ENCODE measurements at places on chromosomes 5 and 9.

GRCh38 chr5:66829826-66830225, 233.6 kb downstream of the MAST4 start:
- no peak for DNase-seq

DNA sequence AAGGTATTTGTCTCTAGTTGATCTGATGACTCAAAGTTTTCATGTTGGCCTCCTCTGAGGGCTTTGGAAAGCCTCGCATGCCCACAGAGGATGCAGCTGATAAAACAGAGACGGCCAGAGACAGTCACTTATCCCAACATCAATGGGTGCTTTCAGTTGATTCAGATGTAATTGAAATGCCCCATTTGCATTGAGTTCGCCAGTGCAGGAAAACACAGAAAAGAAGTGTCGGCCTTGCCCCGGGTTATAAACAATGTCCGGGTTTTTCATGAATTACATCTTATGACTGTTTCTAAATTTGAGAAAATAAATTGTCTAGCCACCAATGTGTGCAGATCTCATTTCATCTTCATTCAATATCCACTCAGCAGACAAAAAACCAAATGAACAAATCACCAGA, 42.2 kb upstream of the ICE1 start:
- no peak for DNase-seq

- DNase-seq: no peak
Observed at GRCh38 chr5:124650951-124651662, 95.3 kb downstream of the ZNF608 start.

- no peak for DNase-seq
Observed at GRCh38 chr5:99644822-99645221, 716.0 kb upstream of the CHD1 start.

DNA sequence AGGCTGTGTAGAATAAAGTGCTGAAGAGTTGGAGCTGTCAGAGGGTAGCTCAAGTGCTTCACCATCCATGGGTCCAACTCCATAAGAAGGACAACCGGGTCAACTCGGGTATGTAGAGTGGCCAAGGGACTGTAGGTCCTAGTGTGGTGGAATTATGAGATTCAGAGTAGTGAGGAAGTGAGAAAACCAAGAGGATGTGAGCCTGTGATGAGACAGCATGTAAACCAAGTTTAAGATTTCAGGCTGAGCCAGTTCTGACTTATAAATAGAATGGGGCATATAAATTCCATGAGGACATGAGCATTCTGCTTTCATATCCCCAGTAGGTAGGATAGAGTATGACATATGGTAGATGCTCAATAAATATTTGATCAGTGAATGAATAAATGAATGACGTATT, 96.3 kb downstream of the CFAP95 start:
- no peak for DNase-seq

GRCh38 chr5:6450319-6450833, 1.7 kb downstream of the UBE2QL1 start:
- no peak for DNase-seq

DNA sequence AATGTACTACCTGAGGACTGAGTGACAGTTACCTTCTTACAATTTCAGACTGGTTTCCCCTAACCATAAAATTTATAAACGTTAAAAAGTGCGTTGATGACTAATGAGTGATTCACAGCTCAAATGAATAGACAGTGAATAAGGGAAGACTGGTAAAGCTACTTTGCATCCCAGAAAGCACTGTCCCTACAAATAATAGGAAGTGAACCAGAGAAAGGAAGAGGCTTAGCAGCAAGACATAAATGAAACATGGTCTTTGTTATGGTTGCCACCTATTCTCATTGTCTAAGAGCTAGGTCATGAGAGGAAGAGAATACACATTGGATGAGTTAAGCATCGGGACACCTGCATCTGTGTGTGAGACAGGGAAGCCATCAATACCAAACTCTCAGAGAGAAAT, 849.2 kb downstream of the TAF11L14 start:
- DNase-seq: no peak

DNA sequence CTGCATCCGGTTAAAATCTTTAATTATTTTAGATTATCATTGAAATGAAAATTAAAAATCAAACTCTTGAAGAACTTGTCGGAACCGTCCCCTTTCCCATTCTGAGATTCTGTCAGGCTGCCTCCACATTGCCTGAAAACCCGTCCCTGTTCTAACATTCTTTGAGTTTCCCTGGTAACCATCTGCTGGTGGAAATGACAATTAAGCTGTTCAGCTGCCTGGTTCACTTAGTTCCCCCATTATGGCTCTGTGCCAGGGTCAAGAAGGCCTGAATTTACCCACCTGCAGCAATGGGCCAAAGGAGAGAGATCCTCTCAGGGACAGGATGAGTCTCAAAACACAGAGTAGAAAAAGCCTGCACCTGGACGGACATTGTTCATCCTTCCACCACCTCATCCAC, 11.8 kb upstream of the TCOF1 start:
- no peak for DNase-seq

- no peak for DNase-seq
Observed at GRCh38 chr5:72101828-72102227, 5.4 kb upstream of the MAP1B start.

DNA sequence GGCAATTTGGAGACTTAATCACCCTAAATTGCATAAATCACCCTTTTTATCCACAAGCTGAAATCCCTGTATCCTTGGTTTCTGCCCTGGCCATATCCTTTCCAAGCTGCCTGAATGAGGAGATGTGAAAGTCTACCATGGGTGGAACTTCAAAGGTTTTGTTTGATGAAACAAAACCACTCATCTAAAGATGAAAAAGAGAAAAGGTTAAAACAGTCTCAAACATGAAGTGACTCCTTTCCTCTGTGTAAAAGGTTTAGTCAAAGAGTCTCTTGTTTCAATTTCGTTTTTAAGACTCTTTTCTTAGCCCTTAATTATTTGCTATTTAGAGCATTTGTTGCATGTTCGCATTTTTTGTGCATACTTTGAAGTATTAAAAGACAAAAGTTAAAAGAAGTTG, 11.2 kb downstream of the SLC45A2 start:
- no peak for DNase-seq

DNA sequence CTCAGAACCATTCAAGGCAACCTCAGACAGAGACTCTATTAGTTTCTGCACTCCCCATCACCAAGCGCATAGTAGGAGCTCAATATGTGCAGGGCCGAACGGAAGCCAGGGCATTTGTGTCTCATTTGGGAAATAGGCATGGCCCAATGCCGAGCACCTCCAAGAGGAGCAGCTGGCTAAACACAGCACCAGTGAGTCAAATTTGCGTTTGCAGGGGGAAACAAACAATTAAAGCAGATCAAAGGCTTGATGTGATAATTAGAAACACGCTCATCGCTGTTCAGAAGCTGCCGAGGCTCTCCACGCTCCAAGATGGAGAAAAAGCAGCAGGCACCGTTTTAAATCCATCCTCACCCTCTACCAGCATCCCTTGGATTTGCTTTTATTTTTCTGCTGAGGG, 225.3 kb downstream of the AGTPBP1 start:
- no peak for DNase-seq

All from CMK (cell line).